Tibial artery (tissue), 4 donors: ENCODE measurements at places on chromosomes 6 and 20.

DNA sequence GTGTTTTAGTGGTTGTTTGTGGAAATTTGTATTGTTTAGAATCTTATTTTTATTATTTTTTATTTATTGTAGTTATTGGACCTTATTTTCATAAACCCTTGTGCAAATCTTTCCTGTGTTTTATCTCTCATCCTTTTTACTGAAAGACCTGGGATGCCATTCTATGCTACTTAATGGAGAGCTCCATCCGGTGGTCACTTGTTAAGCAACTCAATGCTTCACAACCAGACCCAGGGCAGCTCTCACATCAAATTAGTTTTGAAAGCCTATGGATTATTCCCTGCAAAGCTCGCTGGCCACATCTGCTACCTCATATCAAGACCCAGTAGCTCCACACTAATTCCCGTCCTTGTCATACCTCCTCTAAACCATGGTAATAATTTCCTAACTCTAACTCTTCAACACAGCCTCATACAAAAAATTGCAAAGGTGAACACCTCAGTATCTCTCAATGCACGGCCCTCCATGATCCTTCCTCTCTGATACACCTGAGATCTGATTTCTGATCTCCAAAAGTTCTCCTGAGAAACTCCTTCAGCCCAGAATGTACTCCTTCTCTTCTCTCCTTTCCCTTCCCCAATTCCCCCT, 296.6 kb upstream of the MANEA start:
- DNase-seq, result no peak

- no peak for DNase-seq
Observed at GRCh38 chr20:52959125-52959524, 13.0 kb upstream of the TSHZ2 start.

DNA sequence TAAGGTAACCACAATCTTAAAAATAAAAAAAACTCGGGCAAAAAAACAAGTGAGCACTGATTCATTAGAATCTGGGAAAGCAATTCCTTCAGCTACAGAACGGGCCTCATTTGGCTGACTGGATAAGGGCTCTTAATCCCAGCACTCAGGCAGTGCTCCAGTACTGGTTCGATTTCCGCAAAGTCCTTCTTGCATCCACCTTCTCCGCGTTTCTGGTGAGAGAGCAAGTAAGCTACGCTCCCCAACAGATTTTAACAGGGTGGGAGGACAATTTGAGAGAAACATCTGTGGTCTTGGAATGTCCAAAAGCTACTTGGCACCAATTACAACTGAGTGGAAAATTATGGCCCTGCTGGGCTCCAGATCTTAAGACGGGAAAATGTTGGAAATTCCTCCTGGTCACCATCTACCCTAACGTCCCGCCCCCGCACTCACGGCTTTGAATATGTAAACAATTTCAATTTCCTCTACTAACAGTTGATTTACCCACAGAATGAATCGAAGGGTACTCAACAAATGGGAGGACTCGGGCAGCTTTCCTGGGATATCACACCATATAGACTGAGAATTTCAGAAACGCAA, 18.1 kb upstream of the ZSCAN9 start:
- no peak for DNase-seq

- DNase-seq, result no peak
Observed at GRCh38 chr6:45021676-45022075, 306.5 kb upstream of the RUNX2 start.

GRCh38 chr6:41594326-41594725, 43.9 kb upstream of the MDFI start:
- no peak for DNase-seq

- peak; percentile 50 for DNase-seq
Observed at GRCh38 chr20:11891776-11892545, 25.7 kb upstream of the BTBD3 start.

- no peak for DNase-seq
Observed at GRCh38 chr6:126156973-126157372, 170.6 kb downstream of the TRMT11 start.

DNA sequence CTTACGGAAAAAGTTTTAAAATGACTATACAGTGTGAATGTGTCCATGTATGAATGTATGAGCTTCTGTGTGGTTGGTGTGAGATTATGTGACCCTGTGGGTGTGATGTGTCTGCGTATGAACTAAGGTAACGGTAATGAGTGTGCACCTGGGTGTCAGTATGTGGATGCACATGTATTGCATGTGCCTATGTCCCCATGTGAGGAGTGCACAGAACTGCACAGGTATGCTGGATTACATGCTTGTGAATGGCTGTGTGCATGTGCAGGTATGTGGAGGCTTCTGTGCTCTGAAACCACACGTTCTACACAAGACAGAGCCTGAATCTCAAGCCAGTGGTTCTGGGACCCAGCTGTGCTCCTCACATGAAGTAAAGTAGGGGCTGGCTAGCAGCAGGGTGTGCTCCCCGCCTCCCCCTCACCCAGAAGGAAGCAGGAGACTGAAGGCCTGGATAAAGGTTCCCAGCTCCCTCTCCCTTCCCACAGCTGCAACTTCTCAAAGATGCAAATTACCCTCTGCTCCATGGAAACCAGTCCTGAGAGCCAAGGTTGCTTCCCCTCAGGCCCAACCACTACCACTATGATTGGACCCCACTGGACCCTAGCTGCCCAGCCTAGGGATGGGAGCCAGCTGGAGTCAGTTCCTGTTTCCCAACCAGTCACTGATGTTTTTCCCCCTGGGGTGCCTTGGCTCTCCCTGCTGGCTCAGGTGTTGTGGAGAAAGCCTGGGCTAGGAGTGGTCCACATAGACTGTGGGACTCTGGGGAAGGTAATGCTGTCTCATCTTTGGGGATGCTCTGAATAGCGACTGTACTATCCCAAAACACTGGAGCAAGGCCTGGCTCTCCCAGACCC, 24.8 kb upstream of the SPDEF start:
- no peak for DNase-seq

- no peak for DNase-seq
Observed at GRCh38 chr6:41707565-41708200, 27.7 kb downstream of the TFEB start.

- no peak for DNase-seq
Observed at GRCh38 chr6:56211724-56212123, 35.7 kb downstream of the COL21A1 start.

GRCh38 chr6:131731224-131731623, 20.4 kb upstream of the CTAGE9 start:
- DNase-seq, result no peak

DNA sequence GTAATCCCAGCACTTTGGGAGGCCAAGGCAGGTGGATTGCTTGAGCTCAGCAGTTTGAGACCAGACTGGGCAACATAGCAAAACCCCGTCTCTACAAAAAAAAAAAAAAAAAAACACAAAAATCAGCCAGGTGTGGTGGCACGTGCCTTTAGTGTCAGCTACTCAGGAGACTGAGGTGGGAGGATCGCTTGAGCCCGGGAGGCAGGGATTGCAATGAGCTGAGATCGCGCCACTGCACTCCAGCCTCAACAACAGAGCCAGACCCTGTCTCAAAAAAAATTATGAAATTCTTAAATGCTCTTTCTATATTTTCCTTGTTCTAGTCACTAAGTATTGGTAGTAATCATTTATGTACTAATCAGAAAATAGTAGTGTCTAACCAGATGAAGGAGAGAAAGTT, 30.6 kb downstream of the SYTL3 start:
- DNase-seq, result no peak

- no peak for DNase-seq
Observed at GRCh38 chr20:64101731-64102621, 5.4 kb downstream of the NPBWR2 start.

- DNase-seq, result no peak
Observed at GRCh38 chr6:27591699-27592480, 119.0 kb upstream of the ZNF184 start.

- DNase-seq, result no peak
Observed at GRCh38 chr6:89542866-89543265, 95.7 kb downstream of the LYRM2 start.

GRCh38 chr6:37688078-37688850, 9.4 kb downstream of the MDGA1 start:
- DNase-seq, result no peak

DNA sequence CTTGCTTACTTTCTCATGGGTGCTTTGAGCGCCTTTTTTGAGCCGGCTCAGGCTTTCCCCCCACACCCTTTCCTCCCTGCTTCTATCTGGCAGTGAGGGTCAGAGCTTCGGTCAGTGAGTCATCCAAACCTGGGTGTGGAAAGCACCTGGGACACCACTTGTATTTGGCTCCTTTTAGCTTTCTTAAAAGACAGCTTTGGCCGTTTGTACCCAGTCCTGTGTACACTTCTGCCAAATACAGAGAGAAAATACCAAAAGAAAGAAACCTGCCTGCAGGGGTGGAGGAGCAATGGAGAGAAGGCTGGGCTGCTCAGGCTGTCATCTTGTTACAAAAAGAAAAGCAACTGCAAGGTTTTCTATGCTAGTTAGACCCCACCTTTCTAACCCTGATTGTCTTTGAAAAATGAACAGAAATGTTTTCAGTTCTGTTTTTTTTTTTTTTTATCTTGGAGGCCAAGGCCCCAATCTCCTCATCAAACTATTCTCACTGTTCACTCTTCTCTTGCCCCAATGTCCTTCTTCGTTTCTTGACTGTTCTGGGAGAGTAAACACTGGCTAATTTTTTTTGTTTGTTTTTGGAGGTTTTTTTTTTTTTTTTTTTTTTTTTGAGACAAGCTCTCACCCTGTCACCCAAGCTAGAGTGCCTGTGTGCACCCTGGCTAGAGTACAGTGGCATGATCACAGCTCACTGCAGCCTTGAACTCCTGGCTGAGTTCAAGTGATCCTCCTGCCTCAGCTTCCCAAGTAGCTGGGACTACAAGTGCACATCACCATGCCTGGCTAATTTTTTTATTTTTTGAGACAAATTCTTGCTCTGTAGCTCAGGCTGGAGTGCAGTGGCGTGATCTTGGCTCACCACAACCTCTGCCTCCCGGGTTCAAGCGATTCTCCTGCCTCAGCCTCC, 76.4 kb downstream of the SSR1 start:
- DNase-seq, result no peak

GRCh38 chr6:13331516-13332348, 3.4 kb upstream of the TBC1D7 start:
- DNase-seq, result no peak

- no peak for DNase-seq
Observed at GRCh38 chr6:98931696-98932095, 16.1 kb downstream of the FBXL4 start.

DNA sequence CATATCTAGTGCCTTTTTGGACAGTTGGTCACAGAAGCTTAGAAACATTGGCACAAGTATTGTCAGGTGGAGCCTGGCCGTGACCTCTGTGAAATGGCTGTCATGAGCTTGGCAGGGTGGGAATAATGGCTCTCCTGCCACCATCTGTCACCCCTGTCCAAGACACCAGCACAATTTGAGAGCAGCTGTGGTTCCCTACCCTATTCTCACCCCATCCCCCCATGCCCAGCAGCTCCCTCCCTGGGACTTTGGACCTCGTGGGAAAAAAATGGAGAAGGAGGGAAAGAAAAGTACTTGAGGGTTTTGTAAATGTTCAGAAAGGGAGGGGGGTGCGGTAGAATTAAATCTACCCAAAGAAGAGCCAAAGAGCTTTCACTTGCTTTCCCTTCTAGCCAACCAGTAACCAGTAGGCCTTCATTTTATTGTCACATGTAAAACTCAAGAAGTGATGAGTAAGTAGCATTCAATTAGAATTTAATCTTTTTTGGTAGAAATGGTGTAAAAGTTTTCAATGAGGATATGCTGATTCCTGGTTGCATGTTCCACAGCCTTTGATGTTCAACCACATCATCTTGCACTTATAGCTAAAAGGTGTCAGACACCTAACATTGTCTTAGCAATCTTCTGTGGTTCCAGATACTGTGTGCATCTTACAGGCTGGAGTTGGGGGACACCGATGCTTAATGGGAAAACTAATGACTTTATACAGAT, 263.5 kb upstream of the TAB2 start:
- DNase-seq, result no peak

GRCh38 chr20:59223182-59223601, 59.6 kb downstream of the ZNF831 start:
- no peak for DNase-seq

- no peak for DNase-seq
Observed at GRCh38 chr6:45074439-45074838, 253.7 kb upstream of the RUNX2 start.

DNA sequence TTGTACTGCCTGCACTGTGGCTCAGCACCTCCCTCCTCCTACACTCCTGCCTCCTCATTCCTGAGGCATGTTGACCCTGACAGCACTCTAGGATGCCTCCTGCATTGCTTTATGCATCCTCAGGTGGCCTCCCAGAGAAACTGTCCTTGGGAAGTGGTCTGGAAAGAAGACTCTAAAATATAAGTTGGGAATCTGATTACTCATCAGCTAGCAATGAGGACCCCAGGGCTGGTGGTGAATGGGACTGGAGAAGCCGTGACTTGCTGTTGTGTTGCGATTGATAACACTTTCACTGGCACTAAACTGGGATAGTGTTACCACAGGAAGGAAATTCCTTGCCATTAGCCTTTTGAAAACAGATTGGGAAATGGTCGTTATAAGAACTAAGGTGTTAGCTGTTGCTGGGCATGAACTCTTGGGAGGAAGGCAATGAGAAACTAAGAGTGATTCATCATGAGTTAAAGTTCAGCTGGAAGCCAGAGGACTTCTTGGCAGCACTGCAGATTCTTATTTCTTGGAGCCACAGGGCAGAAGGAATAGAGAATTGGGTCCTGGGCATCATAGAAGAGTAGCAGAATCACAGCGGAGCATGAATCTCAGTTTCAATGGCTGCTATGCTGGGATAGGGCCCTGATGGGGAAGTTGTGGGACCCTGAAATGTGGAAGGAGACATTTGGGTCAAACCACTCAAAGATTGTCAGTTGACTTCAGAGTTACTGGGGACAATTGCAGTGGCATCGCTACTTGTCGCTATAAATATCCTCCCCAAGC, 10.1 kb upstream of the SIRPD start:
- no peak for DNase-seq

GRCh38 chr6:122726649-122727048, 52.9 kb upstream of the FABP7 start:
- no peak for DNase-seq
